ENCODE measurements at places on chromosomes 4 and X.

- DNase-seq = no peak
These were observed 21.0 kb downstream of the JAKMIP1 start for GRCh38 chr4:6179362-6179761.

DNA sequence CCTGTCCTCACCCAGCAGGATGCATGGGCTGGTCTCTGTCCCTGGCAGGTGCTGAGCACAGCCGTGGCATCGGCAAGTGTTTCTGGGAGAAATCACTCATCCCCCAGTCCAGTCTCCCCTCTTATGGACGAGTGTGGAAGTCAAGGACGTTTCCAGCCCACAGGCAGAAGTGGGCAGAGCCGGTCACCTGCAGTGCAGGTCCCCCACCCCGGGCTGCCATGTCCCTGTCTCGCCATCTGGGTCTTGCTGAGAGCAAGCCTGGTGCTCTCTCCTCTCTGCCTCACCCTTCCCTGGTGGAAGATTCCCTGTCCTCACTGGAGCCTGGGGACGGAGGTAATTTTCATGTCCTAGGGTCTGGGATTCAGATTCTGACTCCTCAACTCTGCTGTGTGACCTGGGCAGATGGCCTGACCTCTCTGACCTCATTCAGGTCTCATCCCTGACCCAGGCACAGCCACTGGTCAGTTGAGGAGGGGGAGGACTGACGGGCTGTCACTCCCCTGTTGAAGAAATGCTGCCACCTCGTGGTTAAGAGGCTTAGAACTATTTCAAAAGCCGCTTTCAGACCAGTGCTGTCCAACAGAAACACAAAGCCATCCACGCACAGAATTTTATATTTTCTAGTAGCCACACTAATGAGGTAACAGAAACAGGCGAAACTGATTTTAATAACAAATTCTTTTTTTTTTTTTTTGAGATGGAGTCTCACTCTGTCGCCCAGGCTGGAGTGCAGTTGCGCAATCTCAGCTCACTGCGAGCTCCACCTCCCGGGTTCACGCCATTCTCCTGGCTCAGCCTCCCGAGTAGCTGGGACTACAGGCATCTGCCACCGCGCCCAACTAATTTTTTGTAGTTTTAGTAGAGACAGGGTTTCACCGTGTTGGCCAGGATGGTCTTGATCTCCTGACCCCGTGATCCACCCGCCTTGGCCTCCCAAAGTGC, 1.8 kb downstream of the CPZ start:
- DNase-seq = peak; percentile 70

- no peak for DNase-seq
These were observed 139.3 kb upstream of the FRMPD4 start for GRCh38 chrX:11998944-11999343.

DNA sequence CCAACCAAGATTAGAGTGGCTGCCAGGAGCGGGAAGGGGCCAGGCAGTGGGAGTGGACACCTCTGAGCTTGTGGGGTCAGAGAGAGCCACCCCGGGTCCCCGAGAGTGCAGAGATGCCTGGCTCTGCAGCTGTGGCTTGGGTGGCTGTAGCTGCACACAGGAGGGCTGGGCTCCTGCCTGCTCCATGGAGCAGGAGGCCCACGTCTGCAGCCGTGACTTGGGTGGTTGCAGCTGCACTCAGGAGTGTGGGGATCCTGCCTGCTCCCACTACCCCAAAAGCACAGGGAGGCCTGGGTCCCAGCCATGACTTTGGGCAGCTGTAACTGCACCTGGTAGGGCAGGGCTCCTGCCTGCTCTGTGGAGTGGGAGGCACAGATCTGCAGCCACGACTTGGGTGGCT, 28.7 kb upstream of the DIPK2B start:
- DNase-seq = no peak

- DNase-seq = no peak
These were observed 12.0 kb upstream of the CD38 start for GRCh38 chr4:15765910-15766697.

- no peak for DNase-seq
These were observed 42.1 kb upstream of the C1GALT1C1 start for GRCh38 chrX:120671963-120672362.

DNA sequence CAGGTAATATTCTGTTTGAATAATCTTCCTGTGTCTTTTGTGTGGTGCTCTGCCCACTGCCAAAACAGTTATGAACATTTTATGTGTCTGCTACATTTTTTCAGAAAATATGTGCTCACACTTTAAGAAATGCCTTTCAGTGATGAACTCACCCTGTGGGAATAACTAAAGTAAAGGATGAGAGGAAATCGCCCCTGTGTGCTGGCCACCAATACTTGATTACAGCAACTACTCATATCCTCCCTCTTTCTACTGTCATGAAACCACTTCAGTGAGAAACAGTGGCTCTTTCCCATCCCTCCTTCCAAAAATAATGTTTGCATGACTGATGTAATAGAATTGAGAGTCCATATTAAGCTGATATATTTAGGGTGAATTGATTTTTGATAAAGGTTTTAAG, 900.9 kb downstream of the RAB28 start:
- DNase-seq = peak; percentile 1

DNA sequence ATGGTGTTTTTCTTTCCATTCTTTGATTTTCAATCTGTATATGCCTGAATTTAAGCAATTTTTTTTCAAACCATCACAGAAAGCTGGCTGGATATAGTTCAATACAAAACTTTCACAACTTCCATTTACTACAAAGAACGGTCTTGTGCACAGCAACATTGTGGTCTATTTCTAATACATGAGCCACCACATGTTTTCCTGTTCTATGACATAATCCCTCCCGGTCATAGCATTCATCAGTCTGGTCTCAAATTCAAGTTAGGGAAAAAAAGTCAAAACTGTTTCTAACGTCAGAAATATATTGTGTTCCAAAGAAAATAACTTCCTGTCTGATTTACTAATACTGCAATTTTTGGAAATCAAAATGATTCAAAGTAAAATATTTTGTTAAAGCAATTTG, 7.5 kb upstream of the CXCL6 start:
- DNase-seq = peak; percentile 80

DNA sequence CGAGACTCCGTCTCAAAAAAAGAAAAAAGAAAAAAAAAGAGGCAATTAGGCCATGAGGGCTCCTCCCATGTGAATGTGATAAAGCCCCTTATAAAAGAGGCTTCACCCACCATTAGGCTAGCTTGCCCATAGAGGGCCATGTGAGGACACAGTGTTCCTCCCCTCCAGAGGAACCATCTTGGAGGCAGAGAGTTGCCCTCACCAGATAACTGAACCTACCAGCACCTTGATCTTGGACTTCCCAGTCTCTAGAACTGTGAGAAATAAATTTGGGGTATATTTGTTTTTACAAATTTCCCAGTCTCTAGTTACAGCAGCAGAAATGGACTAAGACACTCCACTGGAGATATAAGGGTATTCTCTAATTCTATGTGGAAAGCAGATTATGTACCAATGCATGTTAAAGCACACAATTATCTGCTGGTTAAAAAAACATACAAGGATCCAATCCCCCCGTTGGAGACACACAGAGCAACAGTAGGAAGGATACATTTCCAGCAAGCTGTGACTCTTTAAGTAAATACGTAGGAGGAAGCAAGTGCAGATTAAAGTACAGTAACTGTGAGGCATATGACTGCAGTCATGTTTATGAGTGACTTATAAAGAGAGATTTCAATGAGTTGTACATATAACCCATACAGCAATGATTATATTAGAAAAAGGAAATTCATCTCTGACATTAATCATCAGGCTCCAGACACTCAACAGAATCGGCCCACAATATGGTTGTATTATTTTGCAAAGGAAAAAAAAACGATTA, 21.4 kb downstream of the SH3RF1 start:
- DNase-seq = peak; percentile 72

GRCh38 chr4:76470064-76470463, 35.0 kb downstream of the SHROOM3 start:
- no peak for DNase-seq

- DNase-seq = no peak
These were observed 116.7 kb downstream of the MFAP3L start for GRCh38 chr4:169909479-169909878.

DNA sequence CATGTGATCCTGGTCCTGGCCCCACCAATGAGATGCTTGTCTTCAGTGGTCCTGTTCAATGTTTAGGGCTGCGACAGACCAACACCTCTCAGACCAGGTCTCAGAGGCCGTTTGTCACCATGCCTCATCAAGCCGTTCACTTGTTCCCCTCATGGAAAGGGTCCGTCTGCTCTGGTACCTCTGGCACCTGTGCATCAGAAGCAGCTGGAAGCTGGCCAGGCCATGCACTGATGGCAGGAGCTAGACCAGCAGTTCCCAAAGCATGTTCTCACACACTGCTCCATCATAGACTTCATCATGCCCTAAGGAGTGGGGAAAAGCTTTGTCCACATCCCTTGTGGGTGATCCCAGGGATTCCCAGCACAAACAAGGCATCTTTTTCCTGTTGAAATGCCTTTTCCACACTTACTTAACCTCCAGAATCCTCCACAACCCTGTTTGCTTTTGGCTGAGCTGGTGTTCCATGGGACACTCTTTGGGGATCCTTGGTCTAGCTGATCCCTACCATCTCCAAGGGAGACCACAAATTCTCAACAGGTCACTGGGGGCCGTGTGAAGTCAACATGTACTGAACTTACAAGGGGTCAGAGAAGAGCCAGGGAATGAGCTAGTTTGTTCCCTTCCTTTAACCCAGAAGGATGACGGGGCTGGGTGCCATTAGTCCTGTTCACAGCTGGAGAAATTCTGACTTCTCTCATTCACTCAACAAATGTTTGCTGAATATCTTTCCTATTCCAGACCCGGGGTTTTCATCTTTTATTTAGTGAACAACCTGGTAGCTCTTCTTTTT, 21.8 kb downstream of the SH3TC1 start:
- no peak for DNase-seq

GRCh38 chr4:77349364-77349763, 192.4 kb downstream of the CCNG2 start:
- DNase-seq = no peak

GRCh38 chrX:52015794-52016193, 53.2 kb downstream of the MAGED4B start:
- DNase-seq = no peak

DNA sequence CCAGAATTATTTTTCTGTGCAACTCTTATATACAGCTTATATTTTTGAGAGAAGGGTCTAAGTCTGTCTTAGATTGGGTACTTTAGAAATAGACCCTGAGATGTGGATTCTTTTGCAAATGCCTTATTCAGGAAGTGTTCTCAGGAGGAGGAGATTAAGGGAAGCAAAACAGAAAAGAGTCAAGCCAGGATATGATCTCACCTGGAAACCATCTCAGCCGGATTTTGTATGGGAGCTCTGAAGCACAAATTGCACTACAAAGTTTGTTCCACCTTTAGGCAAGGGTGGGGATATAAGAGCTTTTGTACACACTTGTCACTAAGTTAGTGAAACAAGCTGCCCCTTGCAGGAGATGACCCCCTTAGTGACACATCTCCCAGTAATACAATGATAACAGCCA, 121.2 kb upstream of the GRPR start:
- peak; percentile 14 for DNase-seq

GRCh38 chr4:147821555-147821954, 89.7 kb downstream of the ARHGAP10 start:
- DNase-seq = no peak

GRCh38 chr4:129218360-129218759, 122.4 kb downstream of the C4orf33 start:
- peak; percentile 48 for DNase-seq

DNA sequence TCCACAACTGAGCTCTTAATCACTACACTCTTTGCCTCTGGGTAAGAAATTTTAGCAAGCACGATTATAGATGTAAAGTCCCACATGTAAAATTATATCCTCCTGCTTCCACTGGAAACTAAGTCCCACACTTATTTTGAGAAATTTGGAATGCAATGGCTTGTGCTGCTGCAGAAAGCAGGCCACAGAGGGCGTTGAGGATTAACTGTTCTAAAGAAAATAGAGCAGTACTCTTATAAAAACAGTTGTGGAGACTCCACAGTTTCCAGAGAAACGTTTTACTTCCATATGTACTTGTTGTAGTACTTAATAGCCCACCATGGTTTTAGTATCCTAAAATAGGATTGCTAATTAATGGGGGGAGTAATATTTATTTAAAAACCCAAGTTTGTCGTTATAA, 1.7 kb upstream of the CENPC start:
- no peak for DNase-seq

- DNase-seq = no peak
These were observed 311.3 kb downstream of the GRID2 start for GRCh38 chr4:92615049-92615448.

DNA sequence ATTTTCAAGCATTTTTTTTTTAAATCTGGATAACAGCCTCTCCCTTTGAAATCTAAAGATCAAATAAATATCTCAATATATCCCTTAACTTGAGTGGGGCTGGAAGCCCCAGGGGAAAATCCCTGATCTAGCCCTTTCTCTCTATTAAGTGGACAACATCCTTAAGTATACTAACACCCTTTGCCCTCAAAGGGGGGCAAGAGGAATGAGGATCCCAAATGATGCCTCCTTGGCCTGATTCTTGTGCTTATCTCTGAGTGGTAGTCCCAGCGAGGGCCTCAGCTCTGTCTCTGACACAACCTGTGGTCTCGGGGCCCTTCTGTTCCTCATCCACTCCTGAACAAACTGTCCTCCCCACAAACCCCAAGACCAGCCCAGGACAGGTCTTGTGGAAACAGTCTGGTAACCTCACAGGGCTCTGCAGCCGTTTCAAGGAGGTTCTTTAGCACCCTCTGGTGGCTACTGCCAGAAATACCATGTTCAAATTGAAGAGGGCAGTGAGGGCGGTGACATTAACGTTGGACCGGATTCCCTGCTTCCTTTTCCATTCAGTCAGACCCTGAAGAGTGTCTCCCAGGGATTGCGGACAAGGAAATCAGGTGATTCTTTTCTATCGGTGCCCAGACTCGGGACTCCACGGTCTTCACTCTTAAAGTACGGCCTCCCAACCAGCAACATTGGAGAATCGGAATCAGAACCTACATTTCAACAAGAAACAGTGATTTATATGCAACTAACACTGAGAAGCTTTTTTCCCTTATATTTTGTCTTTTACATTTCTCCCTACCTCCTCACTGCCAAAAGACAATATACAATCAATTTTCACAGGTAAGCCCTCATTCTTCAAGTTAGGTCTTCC, 13.0 kb downstream of the CXCL13 start:
- peak; percentile 75 for DNase-seq

DNA sequence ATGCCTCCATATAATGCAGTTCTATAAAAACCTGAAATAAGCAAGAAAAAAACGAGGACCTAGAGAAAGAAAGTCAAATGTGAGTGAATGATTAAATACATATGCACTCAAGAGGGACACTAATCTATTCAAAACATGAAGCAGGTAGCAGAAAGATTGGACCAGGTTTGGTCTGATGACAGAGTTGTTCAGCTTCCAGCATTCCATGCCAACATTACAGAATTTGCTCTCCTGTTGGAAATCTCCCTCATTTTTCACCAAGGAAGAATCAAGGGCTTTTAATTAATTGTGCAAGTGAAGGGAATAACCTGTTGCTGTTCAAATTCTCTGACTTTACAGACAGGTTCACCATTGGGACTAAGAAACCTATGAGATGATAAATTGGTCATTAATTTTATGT, 379.0 kb upstream of the RASGEF1B start:
- DNase-seq = no peak
